ENCODE measurements at places on chromosomes 5 and 9.

GRCh38 chr9:20987521-20987920 lies 43.9 kb downstream of the HACD4 start:
- DNase-seq, result no peak

DNA sequence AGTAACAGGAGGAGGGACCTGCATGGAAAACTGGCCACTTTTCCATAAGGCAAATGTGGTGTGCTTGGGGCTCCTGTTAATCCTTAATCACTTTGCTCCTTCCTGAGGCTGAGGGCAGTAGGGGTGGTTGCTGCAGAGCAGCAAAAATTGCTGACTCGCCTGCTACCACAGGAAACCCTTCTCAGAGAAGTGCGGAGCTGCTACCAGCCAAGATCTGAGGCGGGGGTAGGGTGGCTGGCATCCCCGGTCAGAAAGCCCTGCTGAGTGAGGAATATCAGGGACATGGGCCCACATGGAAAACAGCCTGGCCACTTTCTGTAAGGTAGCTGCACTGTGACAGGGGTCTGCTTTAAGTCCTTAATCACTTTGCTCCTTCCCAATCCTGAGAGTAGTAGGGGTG lies 192.4 kb upstream of the GHR start:
- no peak for DNase-seq

GRCh38 chr5:116810951-116811350 lies 236.3 kb upstream of the SEMA6A start:
- no peak for DNase-seq

- no peak for DNase-seq
Measured at GRCh38 chr5:65047948-65048690, 279.4 kb downstream of the CWC27 start.

DNA sequence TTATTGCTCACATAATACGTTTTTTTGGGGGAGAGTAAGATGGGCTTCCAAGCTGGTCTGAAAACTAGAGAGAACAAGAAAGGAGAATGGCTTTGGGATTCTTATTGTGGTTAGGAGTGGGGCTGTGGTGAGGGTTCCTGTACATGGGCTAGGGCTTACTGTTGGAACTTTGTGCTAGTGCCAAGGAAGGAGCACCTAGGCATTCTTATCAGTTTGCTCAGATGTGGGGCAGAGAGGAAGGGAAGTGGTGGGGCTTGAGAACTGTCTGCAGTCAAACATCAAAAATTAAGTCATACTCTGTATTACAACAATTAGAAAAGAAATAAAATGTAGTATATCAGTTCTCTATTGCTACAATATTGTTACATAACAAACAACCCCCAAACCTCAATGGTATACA lies 4.0 kb upstream of the THBS4 start:
- DNase-seq, result no peak

DNA sequence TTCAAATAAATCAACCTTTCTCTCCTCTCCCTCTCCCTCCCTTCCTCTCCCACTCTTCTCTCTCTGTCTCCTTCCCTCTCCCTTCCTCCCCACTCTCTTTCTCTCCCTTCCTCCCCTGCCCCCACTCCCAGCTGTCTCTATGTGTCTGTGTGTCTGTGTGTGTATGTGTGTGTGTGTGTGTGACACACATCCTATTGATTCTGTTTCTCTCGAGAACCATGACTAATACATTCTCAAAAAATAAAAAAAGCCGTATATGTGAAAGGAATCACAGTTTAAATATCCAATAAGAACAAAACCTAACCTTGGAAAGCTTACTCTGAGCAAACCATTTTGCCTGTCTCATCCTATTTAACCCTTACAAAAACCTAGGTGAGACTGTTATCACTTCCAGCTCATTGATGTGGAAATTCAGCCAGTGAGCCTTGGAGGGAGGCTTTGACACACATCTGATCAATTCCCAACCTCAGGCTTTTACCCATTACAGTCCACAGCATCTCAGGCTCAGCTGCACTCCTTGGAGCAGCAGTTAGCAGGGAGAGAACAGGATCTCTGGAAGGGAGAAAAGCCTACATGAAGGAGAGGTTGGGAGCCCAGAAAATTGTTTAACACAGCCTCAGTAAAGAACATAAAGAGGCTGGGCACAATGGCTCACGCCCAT lies 8.3 kb downstream of the HSD17B3 start:
- DNase-seq, result no peak

DNA sequence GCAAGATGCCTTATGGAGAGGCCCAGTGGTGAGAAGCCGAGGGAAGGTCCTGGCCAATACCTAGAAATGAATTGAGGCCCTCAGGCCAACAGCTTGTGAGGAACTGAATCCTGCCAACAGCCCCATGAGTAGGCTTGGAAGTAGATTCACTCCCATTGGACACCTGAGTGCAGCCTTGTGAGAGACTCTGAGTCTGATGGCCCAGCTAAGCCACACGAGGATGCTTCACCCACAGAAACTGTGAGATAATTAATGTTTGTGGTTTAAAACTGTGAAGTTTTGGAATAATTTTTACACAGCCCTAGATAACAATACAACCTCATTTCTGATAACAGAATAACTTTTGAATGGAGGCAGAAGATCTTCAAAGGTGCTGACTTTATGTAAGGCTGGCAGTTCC lies 65.9 kb upstream of the DAP start:
- no peak for DNase-seq

GRCh38 chr5:179306191-179307012 lies 38.9 kb downstream of the ADAMTS2 start:
- DNase-seq, result no peak

DNA sequence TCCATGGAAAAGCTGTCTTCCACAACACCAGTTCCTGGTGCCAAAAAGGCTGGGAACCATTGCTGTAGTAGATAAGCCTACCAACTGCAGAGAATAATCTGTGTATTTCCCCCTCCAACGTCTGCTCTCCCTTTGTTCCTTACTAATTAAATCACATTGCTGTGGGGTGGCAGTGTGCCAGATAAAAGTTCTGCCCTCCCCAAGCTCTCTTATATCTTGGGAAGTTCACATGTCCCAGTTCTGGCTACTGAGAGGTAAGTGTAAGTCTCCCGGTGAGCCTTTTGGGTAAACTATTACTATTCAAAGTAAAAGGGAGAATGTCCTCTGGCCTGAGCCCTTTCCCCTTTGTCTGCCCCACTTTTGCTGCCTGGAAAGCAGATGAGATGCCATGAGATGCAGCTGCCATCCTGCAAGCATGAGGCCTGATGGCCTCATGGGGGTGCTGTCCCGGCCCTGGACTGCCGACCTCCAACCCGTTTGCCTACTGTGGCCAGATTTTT lies 14.7 kb downstream of the ENC1 start:
- no peak for DNase-seq

DNA sequence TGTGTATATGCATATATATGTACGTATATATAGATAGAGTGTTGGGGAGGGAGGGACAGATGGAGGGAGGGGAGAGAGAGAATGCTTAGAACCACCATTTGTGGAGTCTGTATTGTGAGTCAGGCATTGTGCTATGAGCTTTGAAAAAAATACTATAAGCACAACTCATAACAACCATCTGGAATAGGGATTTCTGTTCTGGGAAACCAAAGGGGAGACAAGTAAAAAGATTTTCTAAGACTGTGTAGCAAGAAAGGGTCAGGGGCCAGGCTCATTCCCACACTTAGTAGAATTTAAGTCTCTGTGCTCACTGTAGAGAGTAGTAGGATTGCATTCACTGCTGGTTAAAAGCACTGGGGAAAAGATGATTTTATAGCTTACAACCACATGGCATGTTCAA lies 202.3 kb upstream of the SGCD start:
- no peak for DNase-seq

- DNase-seq, result no peak
Measured at GRCh38 chr5:57434227-57434640, 48.4 kb downstream of the ACTBL2 start.

DNA sequence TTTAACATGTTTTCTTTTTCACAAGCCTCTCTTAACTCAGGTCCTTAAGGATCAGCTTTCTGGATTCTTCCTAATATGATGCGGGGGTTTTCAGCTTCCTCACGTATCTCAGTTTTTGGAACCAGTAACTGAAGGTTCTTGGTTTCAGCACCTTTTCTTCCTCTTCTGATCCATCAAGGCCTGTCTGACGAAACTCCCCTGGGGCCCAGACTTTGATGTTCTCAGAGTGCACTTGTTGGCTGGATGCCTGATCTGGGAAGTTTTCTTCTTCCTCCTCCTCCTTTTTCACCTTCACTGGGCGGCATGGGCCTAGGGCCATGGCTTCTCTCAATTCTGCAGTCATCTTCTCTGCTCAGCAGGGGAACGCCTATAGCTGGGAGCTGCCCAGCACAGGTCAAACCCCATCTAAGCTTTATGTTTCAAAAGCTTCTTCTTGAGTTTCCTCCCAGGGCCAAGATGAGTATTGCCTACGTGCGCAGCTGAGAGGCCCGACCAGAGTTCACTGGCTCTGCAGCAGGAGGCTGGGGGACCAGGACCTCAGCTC lies 44.8 kb downstream of the GHR start:
- no peak for DNase-seq

DNA sequence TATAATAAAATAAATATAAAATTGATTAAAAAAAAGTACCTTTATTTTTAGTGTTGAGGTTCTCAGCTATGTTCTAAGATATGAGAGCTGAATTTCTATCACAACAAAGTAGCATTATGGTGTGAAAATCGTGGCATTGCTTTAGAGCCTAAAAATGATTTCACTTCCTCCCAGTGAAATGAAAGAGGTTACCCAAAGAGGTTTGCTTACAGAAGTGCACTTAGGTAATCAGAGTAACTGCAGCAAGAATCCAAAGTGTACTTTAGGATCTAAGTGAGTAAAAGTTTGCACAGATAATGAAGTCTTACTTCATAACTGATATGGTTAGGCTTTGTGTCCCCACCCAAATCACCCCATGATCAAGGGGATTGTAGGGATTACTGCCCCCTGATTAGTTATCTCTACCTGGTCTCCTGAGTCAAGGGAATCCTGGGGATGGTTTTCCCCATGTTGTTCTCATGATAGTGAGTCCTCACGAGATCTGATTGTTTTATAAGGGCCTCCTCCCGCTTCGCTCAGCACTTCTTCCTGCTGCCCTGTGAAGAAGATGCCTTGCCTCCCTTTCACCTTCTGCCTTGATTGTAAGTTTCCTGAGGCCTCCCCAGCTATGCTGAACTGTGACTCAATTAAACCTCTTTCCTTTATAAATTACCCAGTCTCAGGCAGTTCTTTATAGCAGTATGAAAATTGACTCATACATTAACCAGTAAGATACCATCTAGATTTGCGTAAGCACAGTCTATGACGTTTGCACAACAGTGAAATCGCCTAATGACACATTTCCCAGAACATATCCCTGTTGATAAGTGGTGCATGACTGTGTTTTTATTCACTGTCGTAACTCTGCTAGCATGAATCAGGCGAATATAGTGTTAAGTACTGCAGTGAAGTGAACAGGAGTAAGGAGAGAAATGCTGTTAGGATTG lies 40.3 kb upstream of the LRRC70 start:
- DNase-seq, result no peak

- no peak for DNase-seq
Measured at GRCh38 chr5:2254406-2254805, 371.7 kb upstream of the IRX4 start.

DNA sequence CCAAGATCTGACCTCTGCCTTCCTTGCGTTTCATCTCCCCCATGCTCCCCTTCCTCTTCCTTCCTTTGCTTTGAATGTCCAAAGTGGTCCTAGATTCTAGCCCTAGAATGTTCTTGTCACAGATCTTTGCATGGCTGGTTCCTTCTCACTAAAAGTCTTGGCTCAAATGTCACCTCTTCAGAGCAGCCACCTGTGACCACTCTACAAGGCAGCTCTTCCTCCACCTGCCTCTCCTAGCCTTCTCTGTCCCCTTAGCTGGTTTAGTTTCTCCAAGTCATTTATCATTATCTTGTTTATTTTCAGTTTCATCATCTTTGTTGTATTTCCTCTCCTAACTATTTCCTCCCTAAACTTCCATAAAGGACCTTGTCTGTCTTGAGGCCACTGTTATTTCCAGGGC lies 7.1 kb upstream of the OCLN start:
- DNase-seq, result no peak

DNA sequence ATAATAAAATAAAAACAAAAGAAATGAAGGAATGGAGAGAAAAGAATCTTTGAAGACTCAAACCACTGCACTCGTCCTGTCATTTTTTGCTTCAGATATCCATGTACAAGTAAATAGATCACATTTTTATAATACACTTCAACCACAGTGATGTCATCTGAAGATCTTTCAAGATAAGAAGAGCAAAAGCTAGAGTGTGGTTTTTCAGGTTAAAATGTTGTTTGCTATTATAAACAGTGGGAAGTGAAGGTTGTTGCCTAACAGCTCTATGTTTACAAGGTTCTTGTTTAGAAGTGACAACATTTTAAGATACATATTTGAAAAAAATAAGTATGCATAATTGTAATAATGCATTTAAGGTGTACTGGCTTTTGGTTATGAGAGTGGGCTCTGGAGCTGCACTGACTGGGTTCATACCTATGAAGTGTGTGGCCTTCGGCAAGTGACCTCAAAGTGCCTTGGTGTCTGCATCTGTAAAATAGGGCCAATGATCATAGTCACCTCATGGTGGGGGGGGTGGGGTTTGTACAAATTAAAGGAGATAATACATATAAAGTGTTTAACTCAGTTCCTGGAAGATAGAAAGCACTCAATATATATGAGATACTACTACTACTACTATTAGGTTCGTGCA lies 45.5 kb upstream of the IL7R start:
- no peak for DNase-seq

DNA sequence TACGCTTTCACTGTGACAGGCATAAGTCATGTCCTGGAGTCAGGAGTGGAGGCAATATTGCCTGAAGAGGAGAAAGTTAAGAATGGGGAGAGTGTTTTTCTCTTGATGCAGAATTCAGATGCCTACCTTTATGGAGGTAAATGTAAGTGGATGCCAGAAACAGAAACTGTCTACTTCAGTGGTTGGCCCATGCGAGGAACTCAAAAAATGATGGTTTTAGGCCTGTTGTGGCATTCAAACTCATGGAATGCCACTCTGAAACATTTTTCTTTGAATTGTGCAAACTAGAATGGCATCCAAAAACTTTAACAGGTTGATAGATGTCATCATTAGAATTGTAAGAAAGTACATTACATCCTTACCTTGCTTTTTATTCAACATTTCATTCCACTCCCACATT lies 47.7 kb upstream of the NTRK2 start:
- no peak for DNase-seq

DNA sequence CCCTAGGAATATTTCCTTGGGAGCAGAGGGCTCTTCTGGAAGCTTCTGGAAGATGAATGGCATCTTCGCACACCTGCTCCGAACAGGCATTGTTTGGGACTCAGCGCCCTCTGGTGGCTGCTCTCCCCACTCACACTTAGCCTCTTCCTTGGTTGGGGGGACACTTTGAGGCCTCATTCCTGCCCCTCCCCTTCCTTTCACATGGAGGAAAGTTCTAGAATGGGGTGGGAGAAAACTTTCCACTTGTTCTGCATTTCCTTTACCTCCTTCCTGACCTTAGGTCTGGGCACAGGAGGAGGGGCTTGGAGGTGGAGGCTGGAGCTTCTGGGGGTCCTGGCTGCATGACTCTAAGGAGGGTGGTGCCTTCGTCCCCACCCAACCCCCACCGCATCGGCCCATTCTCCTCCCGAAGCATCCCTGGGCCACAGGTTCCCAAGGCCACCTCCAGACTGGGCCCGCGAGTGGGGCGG lies 19.3 kb upstream of the SMIM32 start:
- no peak for DNase-seq
